ENCODE measurements at places on chromosomes 3 and 15. TPM values are rescaled to one million over a fixed set of nuclear protein-coding genes. Genes with fewer than 3 reads are reported as not detected.

Gene THRB
- polyA plus RNA-seq: 38.3 TPM

Gene ATP10A
- polyA plus RNA-seq: 2.2 TPM

Gene SLC15A2
- 3.2 TPM for polyA plus RNA-seq

Gene ZPLD1
- 0.22 TPM for polyA plus RNA-seq

GRCh38 chr3:64523324-64523723 lies 164.5 kb downstream of the ADAMTS9 start:
- no peak for DNase-seq

GRCh38 chr3:4322635-4323034 lies 19.5 kb downstream of the SETMAR start:
- no peak for DNase-seq

DNA sequence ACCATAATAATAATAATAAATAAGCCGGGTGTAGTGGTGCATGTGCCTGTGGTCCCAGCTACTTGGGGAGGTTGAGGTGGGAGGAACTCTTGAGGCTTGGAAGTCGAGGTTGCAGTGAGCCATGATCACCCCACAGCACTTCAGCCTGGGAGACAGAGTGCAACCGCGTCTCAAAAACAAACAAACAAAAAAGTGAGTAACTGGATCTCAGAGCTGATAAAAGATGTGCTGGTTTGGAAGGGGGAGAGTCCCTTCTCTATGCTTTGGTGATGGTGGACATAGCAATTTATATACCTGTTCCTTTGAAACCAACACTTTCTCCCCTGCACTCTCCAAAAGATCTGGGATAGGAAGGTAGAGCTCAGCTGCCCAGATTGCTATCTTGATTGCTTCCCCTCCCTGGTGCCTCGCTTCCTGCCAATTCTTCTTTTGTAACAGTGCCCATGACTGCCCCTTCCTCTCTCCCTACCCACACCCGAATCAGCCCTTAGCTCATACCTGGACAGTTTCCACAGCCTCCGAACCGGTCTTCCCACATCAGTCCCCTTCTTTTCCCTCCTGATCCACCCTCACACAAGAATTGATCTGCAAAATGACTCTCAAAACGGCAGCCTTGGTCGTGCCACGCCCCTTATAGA lies 55.1 kb upstream of the UBE2E1 start:
- no peak for DNase-seq

DNA sequence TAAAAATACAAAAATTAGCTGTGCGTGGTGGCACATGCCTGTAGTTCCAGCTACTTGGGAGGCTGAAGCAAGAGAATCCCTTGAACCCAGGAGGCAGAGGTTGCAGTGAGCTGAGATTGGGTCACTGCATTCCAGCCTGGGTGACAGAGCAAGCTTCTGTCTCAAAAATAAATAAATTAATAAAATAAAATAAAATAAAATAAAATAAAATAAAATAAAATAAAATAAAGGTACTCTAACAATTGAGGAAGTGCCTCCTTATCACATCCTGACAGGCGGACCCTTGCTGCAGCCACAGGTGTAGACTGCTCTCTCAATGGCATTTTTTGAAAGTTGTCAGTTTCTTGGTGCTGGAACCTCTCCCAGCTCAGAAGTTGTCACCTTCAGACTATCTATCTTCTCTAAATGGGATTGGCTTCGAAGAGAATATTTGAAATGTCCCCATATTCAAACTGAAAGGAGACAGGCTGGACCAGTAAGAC lies 304.1 kb downstream of the RORA start:
- no peak for DNase-seq

DNA sequence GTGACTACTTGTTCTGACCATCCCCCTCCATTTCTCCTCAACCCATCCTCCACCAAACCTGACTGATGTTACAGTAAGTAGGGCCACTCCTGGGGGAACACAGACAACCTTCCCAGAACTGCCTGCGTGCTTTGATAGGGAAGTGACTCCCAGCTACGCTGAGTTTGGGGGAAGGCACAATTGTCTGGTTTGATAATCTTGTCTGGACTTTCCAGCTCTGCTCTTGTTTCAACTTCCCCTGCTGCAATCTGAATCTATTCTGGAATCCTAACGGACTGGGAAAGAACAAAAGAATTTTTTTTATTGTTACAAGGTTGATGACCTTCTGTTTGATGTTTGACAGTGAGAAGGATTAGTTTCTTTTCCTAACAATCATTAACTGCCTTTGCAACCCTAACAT lies 895.6 kb downstream of the ROBO1 start:
- no peak for DNase-seq

- DNase-seq: no peak
These were observed 16.4 kb upstream of the ALDH1A3 start for GRCh38 chr15:100863075-100863795.

DNA sequence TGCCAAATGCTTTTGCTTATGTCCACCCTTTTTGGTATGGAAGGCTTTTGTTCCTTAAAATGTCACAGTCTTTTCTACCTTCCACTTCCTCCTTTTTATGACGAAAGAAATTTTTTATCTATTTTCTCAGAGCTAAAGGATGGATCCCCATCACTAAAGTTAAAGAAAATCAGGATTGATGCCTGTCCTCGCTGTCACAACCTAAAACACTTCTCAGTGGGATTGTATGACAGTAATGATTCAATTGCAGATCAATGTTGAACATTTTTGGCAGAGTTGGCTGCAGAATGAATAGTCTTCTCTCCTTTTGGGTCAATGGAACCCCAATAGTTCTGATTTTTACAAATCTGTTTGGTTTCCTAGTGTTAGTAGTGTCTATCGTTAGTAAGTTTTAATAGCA lies 549.8 kb upstream of the ROBO2 start:
- no peak for DNase-seq

DNA sequence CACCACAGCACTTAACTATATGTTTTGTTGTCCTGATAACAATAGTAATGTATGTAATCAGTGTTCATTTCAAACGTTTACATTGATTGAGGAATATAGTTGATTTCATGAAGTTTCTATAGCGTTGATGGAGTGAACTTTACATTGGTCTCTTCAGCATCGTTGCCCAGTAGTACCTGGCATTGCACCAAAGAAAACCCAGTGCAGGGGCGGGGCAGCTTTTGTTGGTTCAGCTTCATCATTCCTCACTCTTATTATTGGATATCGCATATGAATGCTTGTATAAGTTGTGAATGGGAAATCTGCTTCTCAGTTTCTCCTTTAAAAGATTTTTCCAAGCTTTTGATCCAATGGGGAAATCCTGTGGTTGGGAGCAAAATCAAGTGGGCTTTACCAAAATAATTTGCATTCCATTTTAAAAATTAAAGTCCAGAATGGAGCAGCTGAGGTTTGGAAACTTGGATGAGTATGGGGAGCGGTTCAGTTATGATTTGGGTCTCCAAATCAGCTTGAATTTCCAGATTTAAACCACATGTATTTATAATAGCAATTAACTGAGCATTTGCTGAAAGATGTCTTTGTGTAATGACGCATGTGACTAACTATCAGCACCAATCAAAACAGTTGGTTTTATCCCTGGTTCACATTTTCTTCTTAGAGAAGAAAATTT lies 213.7 kb downstream of the ALCAM start:
- no peak for DNase-seq

All from large intestine (tissue), 12 donors.